ENCODE measurements at places on chromosomes 12 and 14. TPM values are rescaled to one million over a fixed set of nuclear protein-coding genes. Genes with fewer than 3 reads are reported as not detected.

Gene MYF6
- not detected for polyA plus RNA-seq

Gene MYRFL
- not detected for polyA plus RNA-seq

Gene PPP4R4
- polyA plus RNA-seq, result not detected

Gene FOXN4
- not detected for polyA plus RNA-seq

Gene MANSC4
- polyA plus RNA-seq, result not detected

Gene TAPBPL
- 0.45 TPM for polyA plus RNA-seq

Gene GPR65
- not detected for polyA plus RNA-seq

Gene ENTPD5
- 9.4 TPM for polyA plus RNA-seq

Gene PPP2R5E
- polyA plus RNA-seq, result 9.0 TPM

Gene SERPINA10
- not detected for polyA plus RNA-seq

Gene BLOC1S1
- 161 TPM for polyA plus RNA-seq

Gene RFX4
- polyA plus RNA-seq, result not detected

Gene NFATC4
- 2.5 TPM for polyA plus RNA-seq

Gene GPX2
- polyA plus RNA-seq, result not detected

Gene KRT3
- polyA plus RNA-seq, result not detected

Gene SERPINA5
- not detected for polyA plus RNA-seq

Gene PZP
- polyA plus RNA-seq, result not detected

Gene KRT77
- not detected for polyA plus RNA-seq

Gene NANOG
- not detected for polyA plus RNA-seq

Gene TAS2R13
- polyA plus RNA-seq, result not detected

Gene RILPL2
- polyA plus RNA-seq, result 5.8 TPM

Gene RGS6
- polyA plus RNA-seq, result not detected

Gene GLS2
- polyA plus RNA-seq, result not detected

Gene ERBB3
- polyA plus RNA-seq, result 7.4 TPM

Gene SRRM4
- not detected for polyA plus RNA-seq

Gene PRPH
- 1.3 TPM for polyA plus RNA-seq

Gene ZNF891
- polyA plus RNA-seq, result 1.3 TPM

Gene NRXN3
- not detected for polyA plus RNA-seq
